ENCODE measurements at places on chromosomes 7 and 10. TPM values are rescaled to one million over a fixed set of nuclear protein-coding genes. Genes with fewer than 3 reads are reported as not detected.

PPP1R17 gene
- not detected for total RNA-seq

CTBP2 gene
- 136 TPM for total RNA-seq

PNLIPRP3 gene
- total RNA-seq: 0.46 TPM

DPYSL4 gene
- 0.54 TPM for total RNA-seq

OLAH gene
- not detected for total RNA-seq

- no peak for DNase-seq
These were observed 11.4 kb upstream of the PRF1 start for GRCh38 chr10:70613941-70614340.

GRCh38 chr7:5700391-5700985 is 81.0 kb downstream of the RNF216 start:
- peak; percentile 45 for DNase-seq

GRCh38 chr10:21527598-21528235 is 2.2 kb upstream of the SKIDA1 start:
- no peak for DNase-seq

GRCh38 chr10:17022466-17022825 is 107.2 kb downstream of the CUBN start:
- DNase-seq: peak; percentile 37

DNA sequence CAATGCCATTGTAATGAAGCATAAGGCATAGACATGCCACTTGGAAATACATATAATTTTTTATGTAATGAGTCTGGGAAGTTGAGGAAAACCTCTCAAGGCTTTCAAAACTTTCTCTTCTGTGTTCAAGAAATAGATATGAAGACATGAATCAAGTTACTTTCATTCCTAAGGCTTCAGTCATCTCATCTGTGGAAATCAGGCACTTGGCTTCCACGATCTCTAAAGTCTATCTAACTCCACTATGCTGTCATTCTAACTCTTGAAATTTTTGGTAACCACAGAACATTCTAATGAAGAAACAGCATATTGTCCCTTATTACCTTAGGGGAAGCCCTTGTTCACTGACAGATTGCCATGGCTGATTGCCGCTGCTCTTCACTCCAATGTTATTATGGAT is 242.6 kb downstream of the CNTNAP2 start:
- DNase-seq: no peak

- peak; percentile 39 for DNase-seq
These were observed 1.6 kb downstream of the CHST15 start for GRCh38 chr10:124091646-124092249.

DNA sequence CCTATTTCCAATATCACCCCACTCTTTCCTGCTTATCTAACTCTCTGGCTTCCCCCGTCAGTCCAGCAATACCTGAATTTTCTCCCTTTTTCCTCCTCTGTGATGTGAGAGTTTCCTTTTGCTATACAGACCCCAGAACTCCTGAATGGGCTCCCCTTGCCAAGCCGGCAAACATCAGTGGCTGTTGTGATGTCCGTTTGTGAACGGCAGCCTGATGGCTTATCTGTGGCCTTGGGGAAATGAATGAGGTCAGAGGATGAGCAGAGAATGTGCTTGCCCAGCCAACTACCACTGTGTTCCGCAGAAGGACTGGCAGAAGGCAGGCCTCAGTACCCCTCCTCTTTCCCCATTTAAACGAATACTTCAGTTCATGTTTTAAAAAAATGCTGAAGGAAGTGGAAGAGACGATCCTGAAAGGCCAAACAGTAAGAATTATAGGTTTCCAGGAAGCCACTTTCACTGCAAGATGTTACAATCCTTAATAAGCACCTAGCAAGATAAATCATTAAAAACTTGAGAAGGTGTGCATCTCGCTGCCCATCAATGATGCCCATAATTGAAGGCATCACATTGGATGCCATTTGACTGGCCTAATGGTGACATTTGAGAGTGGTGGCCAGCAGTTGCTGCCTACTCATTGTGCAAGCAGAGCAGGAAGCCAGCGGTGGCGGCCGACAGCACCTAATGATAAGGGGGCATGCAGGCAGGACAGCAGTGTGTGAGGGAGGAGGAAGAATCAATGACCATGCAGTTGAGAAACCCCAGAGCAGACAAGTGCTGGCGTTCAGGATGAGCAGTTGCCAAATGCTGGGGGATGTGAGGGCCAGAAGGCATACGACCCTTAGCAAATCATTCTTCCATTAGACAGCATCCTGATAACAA is 31.5 kb downstream of the SLC18A2 start:
- DNase-seq: no peak

- peak; percentile 57 for DNase-seq
These were observed 128.4 kb downstream of the ABCA13 start for GRCh38 chr7:48299580-48300169.

DNA sequence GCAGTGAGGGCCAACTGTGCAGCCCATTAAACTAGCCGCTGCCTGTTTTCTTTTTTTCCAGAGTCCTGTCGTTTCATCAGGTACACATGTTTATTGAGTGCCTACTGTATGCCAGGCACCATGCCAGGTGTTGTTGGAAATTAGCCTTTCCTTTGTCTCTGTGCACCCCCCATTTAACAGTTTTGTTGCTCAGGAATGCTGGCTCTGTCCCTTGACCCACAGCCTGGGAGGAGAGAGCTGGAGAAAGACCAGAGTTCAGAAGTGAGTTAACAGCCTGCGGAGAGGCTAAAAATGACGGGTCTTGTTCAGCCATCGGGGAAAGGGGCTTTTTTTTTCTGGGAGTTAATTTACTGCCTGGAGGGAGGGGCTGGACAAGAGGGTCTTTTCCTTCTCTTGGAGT is 1.3 kb downstream of the LRMDA start:
- no peak for DNase-seq

Data from thyroid gland (tissue), 4 donors.